Epithelial cell of proximal tubule (primary cell): ENCODE measurements at places on chromosomes 4 and X.
A peak's percentile ranks its signal among the peaks of the same experiment; 100 is the strongest.

DNA sequence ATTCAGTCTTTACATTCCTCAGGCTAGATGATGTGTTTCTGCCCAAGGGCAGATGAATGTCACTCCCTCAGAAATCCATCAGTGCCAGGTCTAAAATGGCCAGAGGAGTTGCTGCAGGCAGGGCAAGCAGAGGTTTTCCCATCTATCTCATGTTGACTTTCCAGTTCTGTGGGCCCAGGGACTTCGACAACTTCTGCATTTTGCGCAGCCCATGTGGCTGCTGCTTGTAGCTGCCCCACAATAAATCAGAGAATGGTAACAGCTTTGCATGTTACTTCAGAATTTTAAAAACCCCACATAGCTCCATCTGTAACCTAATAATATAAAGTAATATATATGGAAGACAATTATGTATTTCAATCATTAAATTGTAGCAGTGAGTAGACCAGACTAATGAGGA lies 1367.7 kb upstream of the AGA start:
- DNase-seq: no peak

DNA sequence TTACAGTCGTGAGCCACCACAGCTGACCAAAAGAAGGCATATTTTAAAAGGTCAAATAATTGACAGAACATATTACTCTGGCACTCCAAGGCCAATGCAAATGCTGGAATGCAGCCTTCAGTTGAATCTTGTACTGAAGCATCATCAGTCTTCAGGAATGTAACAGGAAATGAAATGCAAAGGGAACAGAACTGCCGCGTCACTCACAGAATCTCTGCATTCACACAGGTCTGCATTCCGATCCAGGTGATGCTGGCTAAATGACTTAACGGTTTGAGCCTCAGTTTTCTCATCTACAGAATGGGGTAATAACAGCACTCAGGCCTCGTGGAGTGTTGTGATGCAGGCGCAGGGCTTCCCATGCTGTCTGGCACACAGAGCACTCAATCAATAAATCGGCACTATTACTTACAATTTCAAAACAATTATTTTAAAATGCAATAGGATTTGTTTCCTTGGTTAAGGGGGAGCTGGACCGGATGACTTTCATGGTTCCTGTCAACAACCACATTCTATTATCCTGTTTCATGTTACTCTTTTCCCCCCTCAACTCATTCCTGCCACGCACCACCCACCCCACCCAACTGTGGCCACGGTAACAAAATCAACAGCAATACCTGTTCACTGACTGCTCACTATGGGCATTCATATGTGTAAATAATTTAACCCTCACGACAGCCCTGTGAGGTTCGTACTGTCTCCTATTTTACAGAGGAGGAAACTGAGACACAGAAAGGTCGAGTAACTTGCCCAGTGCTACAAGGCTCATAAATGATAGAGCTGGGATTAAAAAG lies 32.4 kb downstream of the IGFBP7 start:
- DNase-seq: no peak

- DNase-seq: peak; percentile 55
Measured at GRCh38 chr4:83708500-83709175, 172.7 kb downstream of the GPAT3 start.

DNA sequence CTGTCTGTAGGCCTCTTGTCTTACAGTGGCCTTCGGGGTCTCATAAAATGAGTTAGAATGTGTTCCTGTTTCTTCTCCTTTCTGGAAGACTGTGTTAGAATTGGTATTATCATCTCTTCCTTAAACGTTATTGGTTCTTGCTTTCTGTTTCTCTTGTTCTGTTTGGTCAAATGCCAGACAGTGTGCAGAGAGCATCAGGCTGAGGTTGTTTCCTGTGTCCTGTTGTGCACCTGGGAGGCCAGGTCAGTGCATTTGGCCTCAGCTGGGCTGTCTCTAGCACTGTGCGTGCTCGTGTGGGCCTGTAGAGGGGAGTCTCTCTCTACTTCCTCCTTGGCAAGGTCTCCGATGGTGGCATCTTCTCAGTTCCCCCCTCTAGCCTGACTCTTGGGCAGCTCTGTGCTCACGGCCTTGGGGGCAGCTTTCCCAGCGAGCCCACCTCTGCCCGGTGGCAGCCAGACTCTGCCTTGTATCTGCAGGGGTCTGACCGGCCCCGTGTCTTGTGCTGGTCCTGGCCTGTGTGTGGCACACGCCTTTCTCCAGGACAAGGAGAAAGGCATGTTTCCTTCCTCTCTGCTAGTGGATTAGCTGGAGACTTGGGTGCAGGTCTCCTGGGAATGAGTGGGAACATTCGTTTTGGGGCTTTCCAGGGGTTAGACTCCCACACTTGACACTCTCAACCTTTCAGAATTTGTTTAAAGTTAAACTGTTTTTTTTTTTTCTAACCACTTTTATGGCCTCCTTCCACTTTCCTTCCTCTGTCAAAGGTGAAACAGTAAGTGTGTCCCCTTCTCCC lies 62.3 kb downstream of the FAM193A start:
- no peak for DNase-seq
